WERI-Rb-1 (cell line): ENCODE measurements at places on chromosomes 2 and 18.
A peak's percentile ranks its signal among the peaks of the same experiment; 100 is the strongest.

DNA sequence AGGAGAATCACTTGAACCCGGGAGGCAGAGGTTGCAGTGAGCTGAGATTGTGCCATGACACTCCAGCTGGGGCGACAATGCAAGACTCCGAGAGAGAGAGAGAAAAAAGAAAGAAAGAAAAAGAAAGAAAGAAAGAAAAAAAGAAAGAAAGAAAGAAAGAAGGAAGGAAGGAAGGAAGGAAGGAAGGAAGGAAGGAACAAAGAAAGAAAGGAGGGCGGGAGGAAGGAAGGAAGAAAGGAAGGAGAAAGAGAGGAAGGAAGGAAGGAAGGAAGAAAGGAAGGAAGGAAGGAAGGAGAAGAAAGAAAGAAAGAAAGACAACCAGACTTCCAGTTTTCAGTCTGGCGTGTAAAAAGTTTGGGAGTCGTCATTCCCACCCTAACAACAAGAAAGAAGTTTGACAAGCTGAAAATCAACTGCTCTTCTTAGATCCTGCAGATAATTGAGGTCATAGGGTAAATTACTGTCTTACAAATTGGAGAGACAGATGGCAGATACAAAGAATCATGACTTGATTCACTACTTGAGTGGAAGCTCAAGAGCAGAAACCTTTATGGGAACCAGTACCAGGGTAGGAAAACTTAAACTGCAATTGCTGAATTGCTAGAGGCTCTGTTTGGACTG is 15.1 kb upstream of the CYP27C1 start:
- no peak for DNase-seq

- DNase-seq: no peak
Measured at GRCh38 chr2:206368484-206368883, 74.8 kb upstream of the ADAM23 start.

DNA sequence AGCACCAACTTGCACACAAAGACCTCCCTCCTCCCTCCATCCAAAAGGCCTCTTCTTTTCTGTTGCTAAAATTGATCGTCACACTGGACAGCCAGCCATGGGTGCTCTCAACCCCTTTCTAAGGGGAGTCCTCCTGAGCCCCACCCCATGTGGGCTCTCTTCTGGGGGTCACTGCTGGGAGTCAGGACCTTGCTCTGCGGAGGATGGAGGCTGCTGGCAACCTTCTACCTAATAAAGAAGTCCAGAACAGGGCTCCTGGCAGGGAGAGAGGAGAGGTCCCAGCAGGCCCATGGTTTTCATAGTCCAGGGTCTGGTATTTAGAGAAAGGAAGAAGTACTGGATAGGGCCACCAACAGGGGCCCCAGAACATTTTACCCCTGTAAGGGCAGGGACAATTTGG is 67.6 kb upstream of the OTOS start:
- DNase-seq: no peak

DNA sequence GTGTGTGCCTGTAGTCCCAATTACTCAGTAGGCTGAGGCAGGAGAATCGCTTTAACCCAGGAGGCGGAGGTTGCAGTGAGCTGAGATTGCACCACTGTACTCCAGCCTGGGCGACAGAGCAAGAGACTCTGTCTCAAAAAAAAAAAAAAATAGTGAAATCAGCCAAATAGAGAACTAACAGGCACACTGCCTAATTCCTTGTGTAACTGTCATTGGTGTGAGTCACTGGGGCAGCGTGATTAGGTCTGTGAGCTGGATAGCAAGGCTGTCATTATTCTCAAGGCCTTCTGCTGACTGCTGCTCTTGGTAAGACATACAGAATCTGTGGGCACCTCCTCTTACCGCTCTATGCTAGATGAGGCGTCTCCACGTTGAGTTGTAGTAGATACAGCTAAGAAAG is 270.3 kb downstream of the NEDD4L start:
- no peak for DNase-seq

DNA sequence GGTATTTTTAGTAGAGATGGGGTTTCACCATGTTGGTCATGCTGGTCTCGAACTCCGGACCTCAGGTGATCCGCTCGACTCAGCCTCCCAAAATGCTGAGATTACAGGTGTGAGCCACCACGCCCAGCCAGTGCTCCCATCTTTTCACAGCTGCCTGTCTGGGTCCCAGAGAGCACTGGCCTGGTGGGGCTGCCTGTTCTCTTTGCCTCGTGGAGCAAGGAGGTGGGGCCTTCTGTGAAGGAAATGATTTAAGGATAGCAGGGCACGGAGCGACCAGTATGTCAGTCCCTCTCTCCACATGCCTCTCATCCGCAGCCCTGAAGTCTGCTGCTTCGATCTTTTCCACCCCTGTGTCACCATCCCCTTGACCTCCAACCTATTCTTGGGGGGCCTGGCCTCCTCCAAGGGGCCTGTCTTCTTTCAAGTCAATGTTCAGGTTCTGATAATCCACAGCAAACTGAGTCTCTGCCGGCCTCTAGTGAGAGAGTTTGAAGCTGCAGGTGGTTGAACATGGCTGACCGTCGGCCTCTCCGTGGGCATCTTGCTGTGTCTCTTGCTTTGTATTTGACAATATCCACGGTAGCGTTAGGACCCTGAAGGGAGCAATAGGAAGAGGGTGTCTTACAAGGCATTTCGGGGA is 28.2 kb upstream of the GIGYF2 start:
- DNase-seq: peak; percentile 51

- peak; percentile 67 for DNase-seq
Measured at GRCh38 chr2:57720728-57721627, 325.6 kb upstream of the VRK2 start.

DNA sequence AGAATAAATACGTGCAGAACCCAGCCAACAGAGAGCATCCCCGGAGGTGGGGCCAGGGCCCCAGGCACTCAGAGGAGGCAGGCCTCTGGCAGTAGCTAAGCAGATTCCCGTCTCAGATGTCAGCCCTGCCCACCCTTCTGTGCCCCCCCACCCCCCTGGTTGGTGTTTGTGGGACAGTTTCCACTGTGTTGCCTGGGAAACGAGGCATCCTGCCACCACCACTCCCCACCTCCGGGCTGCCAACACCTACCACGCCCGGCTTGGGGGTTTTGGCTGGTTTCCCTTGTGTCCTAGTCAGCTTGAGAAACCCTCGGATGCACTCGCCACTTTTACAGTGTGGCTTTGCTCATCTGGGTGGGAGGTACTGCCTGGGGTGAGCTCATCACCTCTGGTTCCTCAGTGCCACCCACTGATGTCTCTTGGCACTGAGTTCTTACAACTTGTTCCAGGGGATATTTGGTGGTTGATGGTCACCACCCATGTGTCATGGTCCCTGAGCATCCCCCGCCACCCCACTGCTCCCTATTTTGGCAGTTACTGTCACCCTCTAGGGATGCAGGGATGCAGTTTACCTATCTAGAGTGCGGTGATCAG is 72.4 kb upstream of the YWHAQ start:
- DNase-seq: no peak

GRCh38 chr18:52945552-52945951 is 605.6 kb downstream of the DCC start:
- no peak for DNase-seq

DNA sequence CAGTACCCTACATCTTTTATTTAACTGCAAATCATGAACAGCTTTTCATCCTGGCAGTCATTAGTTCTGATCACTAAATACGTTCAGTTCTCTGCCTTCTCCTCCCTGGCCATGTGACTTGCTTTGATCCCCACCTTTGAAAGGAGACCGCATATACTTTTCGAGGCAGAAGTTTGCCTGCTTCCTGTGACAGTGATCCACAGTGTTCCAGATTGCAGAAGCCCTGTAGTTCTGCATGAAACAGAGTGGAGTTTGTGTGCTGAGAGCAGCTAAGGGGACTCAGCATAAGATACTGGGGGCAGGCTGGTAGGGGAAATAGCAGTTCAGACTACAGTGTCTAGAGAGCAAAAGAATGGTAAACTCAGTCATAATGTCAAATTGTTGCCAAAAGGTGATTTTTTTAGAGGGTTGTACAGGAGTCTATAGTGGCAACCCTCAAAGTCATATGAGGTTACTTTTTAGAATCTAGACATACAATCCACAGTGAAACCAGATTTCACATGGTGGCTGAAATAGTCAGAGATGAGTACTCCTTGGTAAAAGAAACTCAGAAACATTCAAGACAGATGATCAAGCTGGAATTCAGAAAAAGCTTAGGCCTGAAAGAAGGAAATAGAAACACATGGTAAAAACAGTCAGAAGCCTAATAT is 1800.4 kb upstream of the CELF4 start:
- DNase-seq: no peak

DNA sequence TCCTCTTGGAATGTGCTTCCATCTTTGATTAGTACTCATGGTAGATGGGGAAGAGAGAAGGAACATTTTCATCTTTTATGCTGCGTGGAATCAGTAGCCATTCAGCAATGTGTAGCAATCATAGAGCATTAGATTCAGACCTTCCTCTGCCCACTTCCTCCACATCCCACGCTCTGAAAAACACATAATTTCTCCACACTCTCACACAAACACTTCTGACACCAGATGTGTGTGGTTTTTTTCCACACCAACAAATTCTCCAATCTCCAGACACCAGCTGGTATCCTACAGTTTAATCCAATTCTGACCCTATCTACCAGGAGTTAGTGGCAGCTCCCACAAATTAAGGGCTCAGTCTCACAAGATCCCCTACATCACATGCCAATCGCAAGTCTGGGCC is 103.3 kb downstream of the AOX1 start:
- no peak for DNase-seq

GRCh38 chr18:10401930-10402329 is 52.5 kb upstream of the APCDD1 start:
- no peak for DNase-seq

- no peak for DNase-seq
Measured at GRCh38 chr2:637406-637776, 39.8 kb downstream of the TMEM18 start.

DNA sequence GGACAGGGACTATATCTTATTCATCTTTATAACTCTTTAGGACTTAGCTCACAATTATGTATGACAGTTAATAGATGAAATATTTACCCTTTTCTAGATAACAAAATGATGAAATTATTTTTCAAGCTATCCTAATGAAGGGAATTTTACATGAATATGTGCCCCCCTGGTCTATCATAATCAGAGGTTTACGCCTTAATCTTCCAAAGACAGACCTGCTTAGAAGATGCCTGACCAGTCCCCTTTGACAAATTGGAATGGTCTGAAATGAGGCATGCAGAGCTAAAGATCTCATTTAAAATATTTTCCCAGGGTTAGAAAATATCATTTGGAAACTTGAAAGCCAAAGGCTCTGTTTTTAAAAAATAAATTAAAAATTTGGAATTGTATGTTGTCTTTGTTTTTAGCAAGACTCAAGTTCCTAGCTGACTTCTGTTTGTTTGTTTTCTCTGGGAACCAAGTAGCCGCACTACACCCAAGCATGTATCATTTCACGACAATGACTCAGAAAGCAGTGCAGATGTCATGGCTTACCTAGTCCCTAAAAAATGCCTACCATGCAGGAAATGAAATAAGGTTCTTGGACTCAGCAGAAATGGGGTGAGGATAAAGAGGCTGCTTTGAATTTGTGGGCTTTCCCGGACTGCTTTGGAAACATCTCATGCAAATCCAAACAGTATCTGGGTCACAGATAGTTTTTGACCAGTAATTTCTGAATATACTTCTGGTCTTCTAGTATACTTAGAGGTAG is 162.1 kb downstream of the ZEB2 start:
- DNase-seq: no peak

- DNase-seq: no peak
Measured at GRCh38 chr2:23486684-23487075, 101.7 kb downstream of the KLHL29 start.

DNA sequence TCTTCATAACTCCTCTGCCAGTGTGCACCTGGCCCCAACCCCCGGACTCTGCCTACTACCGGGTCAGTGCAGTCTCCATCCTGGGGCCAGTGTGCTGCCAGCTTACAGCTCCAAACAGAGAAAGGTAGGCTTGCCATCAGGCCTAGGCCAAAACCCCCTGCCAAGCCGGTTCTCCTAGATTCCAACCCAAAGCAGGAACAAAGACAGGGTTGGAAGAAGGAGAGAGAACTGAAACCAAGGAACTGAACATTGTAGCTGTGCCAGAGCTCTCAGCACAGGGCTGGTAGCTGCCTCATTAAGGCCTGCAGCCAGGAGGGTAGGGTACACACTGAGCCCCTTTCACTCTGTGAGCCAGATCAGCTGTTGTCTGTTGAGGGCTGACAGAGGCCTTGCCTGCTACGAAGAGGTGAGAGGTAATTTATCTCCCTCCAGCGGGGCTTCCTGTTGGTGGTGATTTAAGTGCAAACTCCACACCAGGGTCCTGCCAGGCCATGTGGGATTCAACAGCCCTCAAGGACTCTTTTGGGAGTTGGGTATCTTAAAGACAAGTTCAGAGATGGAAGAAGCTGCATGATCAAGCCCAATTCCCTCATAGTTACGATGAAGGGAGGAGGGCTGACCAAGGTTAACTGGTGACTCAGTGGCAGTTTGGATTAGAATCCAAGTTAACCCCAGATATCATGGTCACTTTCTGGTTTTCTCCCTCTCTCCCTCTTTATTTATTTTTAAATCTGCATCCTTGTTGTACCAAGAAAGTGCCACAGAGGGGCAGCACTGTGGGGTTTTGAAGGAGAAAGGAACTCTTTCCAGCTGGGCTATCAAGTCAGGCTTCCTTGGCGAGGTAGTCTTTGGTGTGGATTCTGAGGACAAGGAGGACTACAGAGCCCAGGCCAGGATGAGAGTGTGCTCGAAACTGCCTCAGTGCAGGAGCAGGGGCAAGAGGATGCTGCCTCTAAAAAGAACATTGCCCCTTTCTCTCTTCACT is 48.1 kb downstream of the CYRIA start:
- peak; percentile 68 for DNase-seq

GRCh38 chr2:179911569-179911968 is 50.2 kb upstream of the ZNF385B start:
- no peak for DNase-seq

GRCh38 chr18:62663731-62664336 is 51.5 kb upstream of the PHLPP1 start:
- no peak for DNase-seq

DNA sequence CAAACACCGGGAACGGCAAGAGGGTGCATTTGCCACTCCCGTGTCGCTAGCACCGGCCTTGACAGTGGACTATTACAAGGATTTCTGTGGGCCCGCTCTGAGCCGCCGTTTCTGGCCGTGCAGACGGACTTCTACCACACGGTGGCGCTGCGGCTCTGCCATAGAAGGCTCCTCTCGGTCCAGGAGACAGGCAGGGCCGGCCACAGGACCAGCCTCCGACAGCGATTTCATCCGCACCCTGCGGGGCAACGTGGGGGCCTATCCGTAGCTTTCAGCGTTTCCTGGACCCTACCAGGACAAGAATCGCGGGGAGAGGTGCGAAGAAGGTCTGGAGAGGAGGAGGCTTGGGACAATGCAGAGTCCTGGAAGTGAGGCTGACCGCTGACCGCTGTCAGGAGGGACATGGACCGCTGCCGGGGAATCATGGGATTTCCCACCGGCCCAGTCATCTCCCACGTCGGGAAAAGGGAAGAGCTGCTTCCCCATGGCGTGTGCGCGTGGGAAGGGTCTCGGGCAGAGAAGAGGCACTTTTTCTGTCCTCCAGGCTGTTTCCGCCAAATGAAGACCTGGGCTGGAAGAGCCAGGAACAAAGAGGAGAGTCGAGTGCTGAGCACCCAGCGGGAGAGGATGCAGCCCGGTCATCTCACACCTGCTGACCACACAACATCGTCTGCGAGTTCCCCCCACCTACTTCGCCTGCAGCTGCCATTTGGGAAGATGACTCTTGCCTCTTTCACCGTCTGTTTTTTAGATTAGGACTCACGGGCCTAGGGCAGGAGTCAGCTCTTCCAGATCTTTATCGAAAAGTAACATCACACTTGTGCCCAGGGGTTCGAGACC is 35.5 kb upstream of the HAAO start:
- DNase-seq: peak; percentile 94

- DNase-seq: peak; percentile 29
Measured at GRCh38 chr2:26422947-26423629, 21.4 kb downstream of the DRC1 start.

- DNase-seq: no peak
Measured at GRCh38 chr2:205776720-205777119, 94.4 kb downstream of the NRP2 start.
